ENCODE measurements at places on chromosomes 2 and 18.

GRCh38 chr18:8952174-8952573 lies 150.3 kb upstream of the NDUFV2 start:
- no peak for DNase-seq

GRCh38 chr2:174023591-174024523 lies 58.7 kb upstream of the SP3 start:
- DNase-seq = no peak

DNA sequence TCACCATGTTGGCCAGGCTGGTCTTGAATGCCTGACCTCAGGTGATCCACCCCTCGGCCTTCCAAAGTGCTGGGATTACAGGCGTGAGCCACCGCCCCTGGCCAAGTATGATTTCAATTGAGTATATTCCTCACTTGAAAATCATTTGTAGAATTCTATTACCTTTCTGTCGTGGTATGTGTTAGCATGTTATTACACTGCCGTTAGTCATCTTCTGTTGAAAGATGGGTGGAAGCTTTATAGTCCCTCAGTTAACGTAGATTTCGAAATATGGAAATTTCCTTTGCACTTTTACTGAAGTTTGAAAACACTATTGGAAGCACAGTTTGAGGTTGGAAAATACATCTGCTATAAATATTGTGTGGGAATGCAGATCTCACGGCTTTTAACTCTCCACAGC lies 14.7 kb downstream of the NIFK start:
- DNase-seq = no peak

DNA sequence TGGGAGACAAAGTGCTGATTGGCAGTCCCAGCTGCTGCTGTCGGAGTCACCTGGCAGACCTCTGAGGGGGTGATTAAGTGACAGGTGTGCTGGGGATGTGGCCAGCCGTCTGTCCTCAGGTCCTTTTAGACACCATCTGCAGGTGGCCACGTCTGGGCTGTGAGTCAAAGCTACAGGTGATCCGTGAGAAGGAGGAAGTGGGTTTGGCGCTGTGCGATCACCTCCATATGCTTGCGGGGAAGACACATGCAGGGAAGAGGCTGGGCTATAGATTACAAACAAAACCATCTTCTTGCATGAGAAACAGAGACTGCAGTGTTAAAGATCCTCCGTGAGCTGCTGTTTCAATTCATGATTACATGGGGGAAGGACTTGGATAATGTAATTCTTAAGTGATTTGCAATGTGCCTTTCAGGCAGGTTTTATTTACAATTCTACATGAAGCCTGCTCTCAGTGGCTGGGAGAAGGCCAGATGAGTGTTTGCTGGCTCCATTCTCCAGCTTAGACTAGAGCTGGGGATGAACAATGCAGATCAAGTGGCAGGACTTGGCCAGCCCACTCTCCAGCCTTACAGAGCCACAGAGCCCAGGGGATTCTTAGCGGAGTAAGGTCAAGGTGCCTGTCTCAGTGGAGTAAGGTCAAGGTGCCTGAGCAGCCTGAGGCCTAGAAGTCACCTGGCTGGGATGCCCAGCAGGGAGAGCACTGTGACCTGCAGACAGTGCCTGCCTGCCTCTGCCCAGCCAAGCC lies 87.8 kb downstream of the LYPD1 start:
- DNase-seq = no peak

DNA sequence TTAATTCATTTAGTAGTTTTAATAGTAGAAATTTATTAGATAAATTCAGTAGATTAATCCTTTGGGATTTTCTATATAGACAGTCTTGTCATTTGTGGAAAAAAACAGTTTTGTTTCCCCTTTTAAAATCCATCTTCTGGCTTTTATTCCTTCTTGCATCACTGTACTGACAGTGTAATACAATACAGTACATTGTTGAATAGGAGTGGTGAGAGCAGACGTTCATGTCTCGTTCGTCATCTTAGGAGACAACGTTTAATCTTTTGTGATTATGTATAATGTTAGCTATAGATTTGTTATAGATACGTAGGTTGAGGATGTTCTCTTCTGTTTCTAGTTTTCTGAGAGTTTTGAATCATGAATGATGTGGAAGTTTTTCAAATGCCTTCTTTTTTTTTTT lies 61.8 kb downstream of the NCOA1 start:
- no peak for DNase-seq

DNA sequence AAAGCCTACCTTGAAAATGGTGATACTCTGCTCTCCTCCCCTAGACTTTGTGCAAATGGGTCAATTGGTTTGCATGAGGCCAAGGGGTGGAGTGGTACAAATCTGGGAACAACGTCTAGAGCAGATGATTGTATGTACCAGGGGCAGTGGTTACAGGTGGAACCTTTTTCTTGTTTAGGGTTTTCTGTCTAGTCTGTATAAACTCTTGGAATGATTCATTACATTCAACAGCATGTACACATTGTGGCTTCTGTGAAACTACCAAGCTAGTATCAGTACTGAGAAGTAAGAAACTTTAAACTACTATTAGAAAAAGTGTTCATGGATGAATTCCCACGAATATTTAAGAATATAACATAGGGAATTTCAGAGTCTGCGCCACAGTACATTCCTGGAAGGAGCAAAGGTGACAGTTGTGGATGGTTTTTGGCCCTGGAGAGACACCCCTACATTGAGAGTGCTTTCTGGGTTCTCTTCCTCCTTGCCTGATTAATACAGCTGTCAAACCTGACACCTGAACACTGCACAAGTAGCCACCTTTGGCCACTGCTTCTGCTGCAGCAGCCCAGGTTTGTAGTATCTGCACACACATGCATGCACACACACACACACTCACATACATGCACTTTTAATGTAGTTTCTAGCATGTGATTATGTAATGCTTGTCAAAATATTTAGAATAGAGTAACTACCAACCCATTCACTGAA lies 30.0 kb downstream of the CFAP221 start:
- no peak for DNase-seq

- no peak for DNase-seq
These were observed 11.7 kb downstream of the DOK1 start for GRCh38 chr2:74566076-74566753.

DNA sequence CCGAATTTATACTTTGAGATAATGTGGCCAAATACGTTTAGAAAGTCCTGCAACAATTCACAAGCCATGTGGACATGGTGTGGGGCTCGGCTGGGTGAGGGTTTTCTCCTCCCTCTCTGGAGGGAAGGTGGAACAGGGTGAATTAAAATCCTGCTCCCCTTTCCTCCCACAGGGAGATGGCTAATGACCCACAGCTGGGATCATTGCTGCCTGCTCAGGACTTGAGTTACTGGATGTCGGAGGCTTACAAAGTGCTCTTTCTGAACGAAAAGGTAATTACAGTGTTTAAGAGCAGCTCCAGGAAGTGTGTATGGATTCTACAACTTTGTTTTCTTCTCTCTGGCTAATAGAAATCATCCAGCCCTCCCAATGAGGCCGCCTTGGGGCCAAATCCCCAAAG lies 97.9 kb upstream of the ALKAL2 start:
- no peak for DNase-seq

DNA sequence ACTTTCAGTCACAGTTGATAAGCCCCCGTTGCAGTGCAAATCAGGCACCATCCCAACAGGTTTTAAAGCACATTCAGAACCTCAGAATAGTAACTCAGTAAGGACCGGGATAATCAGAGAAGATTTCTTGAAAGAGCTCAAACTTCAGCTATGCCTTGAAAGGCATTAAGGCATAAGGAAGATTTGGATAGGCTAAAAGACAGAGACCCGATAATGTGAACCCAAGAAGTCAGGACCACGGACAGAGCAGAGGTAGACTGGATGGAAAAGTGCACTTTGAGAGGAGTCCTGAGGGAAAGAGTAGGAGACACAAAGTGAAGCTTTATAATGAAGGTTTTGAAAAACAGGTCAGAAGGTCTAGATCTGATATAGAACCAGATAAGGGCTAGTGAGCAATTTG lies 36.9 kb upstream of the KLF7 start:
- no peak for DNase-seq

DNA sequence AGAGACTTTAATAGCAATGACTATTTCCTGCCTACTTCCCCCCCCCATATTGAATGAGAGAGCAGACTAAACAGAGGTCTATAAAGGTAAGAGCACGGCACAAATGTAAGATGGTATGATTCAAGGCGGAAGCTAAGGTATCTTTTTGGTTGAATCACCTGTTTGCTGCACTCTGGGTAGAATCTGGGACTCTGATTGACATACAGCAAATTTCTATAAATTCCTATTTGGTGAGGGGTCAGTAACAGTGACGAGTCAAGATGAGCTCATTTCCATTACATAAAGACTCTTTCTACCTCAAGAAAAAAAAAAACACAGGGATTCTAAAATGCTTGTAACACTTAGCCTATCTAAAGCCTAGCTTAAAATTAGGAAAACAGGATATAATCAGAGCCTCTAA lies 297.3 kb downstream of the TNS1 start:
- no peak for DNase-seq

GRCh38 chr2:43491065-43491639 lies 104.7 kb downstream of the THADA start:
- DNase-seq = no peak

- DNase-seq = no peak
These were observed 19.5 kb upstream of the MRO start for GRCh38 chr18:50839341-50839740.

DNA sequence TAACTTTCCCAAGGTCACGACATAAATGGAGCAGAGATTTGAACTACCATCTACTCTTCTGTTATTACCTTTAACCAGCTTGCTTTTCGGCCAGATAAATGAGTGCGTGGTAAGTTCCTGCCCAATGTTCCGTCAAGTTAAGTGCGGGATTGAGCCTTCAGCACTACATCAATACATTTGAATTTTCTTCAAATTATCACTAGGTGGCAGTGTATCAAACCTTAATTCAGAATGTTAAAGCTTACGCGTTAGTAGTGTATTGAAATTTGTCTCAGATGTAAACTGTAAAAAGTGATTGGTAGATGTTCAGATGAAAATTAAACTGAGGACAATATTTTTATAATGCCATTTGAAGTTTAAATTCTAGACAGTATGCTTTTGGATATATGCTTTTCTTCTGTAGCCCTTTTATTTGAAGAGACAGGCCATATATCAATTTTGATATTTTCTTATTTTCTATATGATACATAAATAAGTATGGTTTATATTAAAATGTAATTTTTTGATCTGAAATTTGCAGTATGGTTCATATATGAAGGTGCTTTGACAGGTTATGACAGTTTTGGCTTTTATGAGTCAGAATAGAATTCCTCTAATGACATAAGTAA lies 681.3 kb downstream of the ADCYAP1 start:
- DNase-seq = no peak

DNA sequence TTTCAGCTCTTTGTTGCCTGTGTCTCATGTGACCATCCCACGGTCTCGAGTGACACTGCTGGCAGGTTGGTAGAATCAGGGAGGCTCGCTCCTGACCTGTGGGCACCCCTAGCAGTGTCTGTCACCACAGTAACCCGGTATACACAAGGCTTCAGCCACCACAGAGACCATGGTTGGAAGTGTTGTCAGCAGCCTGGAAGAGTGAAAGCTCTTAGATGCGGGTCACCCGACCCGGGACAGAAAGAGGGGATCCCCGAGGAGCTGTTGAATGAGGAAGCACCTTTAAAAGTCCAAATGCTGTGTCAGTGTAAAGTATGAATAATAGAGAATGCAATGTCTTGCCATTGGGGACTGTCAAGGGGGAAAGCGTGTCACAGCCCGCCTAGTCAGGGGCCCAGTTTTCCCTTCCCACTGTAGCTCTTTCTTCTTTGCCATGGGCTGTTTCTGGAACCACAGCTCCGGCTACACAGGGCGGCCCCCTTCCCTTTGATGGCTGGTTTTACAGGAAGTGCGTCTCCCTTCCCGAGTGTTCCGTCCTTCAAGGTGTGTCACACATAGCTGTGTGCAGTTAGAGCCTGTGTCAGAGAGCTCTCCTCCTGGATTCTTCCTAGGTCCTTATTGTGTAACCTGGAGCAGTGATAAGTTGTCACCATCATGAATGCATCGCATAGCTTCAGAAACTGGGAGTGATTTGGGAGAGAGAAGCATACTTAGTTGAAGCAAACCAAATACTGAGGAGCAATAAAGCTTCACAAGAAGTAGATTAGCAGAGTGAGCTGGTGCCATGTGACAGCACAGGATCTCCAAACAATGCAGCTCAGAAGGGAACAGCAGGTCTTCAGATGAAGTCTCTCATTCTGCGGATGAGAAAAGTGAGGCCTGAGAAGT lies 81.4 kb downstream of the MTCL1 start:
- DNase-seq = no peak

DNA sequence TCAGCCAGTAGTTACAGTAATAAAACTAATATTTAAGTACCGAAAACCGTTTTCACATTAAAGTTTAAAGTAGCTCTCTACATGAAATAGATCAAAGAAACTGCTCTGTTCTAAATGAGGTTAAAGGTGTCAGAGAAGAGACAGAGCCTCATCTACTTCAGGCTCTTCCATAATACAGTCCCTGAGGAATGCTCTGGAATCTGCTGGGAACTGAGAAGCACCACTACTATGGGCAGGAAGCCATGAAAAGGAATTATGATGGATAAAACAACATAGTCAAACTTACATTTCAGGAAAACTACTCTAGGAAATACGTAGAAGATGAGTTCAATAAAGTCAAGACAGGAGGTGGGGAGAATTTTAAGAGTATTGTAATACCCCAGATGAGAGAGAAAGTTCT lies 60.0 kb downstream of the ROCK1 start:
- DNase-seq = no peak

- DNase-seq = no peak
These were observed 55.1 kb downstream of the LTBP1 start for GRCh38 chr2:33001823-33002222.

GRCh38 chr2:88329815-88330603 lies 122.5 kb downstream of the FOXI3 start:
- no peak for DNase-seq

- DNase-seq = no peak
These were observed 29.3 kb downstream of the MRPL33 start for GRCh38 chr2:27800856-27801255.

DNA sequence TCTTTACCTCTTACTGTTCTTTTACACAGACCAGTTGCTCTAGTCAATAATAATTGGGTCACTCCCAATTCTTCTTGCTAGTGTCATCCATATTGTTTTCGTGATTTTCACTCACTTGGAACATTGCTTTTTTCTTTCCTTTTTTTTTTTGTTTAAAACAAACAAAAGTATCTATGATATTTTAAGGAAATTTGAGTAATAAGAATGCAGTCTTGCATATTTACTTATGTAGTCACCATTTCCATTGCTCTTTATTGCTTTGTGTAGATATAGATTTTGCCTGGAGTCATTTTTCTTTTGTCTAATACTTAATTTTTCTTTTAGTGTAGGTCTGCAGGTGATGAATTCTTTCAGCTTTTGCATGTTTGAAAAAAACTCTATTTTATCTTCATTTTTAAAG lies 71.9 kb downstream of the WDR7 start:
- DNase-seq = no peak

Data from stimulated activated CD8-positive, alpha-beta memory T cell treated with anti-CD3 and anti-CD28 coated beads, Interleukin-4, amount 100 ng/mL, for 1 hour (primary cell).